ENCODE measurements at places on chromosomes 12 and 14.

- DNase-seq, result no peak
Measured at GRCh38 chr12:39685854-39686657, 66.5 kb upstream of the ABCD2 start.

GRCh38 chr12:119089380-119090013, 89.2 kb upstream of the HSPB8 start:
- DNase-seq, result no peak

DNA sequence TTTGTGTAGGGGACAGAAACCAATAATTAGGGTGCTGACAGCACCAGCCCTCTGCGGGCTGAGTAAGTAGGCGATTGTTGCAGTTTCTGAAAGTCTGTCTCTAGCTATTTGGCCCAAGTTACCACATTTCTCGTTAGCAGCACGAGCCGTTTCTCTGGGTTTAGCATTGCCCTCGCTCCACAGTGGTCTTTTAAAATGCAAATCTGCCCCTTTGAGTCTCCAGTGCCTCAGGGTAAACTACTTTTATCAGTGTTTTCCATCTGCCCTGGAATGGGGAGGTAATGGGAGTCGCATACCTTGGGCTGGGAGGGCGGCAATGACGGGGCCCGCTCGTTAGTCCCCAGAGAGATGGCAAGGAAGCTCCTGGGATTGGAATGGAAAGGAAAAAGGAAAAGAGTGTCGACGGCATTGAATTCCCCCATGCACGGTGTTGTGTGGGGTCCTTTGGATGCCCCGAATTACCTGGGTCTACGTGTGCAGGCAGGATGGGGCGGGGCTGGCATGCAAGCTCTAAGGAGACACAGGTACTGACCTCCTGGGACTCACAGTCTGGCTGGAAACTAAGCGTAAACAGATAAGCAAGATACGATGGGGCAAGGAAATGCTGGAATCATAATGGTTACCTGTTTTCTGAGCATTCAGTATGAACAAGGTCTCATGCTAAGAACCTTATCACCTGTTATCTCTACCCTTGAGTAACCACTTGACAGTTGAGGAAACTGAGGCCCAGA, 131.8 kb upstream of the MAP1LC3B2 start:
- DNase-seq, result no peak

DNA sequence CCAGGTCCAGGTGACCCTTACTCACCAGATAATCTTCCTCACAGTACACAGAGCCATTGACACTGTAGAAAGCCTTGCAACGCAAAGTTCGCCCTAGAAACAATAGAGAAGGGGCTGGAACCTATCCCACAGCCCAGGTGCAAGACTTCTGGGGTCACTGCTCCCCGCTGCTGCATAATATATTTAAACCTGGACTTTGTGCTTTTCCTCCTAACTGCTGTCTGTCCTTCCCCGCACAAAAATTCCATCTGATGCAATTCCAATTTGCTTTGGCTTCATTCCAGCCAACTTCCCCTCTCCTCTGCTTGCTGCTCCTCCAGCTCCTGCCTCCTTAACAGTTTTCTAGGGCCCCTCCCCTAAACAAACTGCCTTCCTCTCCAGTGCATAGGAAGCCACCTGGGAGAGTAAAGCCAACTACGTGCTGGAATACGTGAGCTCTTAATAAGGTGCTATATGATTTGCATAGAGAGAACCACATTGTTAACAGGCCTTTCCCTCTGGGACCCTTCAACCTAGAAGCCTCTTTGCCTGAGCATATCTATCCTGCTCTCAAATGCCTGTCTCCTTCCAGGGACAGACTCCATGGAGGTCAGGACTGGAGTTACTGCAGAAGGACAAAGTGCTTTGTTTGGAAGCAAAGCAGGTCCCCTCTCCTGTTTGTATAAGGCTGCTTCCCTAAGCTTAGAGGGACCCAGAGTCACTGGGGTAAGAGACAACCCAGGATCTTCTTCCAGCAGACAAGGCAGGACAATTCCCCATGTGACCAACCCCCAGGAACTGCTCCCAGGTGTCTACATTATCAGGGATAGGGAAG, 5.5 kb downstream of the AJUBA start:
- DNase-seq, result no peak

- no peak for DNase-seq
Measured at GRCh38 chr12:106147956-106148355, 9.2 kb upstream of the NUAK1 start.

GRCh38 chr14:72921396-72921795, 4.9 kb upstream of the DCAF4 start:
- DNase-seq, result no peak

All from activated CD4-positive, CD25-positive, alpha-beta regulatory T cell (primary cell).